MCF 10A (cell line): ENCODE measurements at places on chromosomes 1 and 21.

DNA sequence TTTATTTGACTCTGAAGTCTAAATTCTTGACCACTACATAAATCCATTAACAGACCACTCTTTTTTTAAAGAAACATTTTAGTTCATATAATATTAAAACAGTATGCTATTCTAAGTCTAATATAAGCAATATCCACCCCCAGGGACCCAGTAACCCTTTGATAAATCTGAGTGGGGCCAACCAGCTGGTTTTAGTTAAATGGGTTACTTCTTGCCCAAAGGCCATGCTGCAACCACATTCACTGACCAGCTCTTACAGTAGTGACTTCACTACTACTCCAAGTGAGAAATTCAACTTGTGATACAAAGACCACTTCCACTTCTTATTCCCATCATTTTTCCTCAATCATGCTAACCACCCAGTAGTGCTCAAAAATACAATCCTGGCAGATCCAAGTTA, 20.5 kb downstream of the FUBP1 start:
- DNase-seq = no peak

DNA sequence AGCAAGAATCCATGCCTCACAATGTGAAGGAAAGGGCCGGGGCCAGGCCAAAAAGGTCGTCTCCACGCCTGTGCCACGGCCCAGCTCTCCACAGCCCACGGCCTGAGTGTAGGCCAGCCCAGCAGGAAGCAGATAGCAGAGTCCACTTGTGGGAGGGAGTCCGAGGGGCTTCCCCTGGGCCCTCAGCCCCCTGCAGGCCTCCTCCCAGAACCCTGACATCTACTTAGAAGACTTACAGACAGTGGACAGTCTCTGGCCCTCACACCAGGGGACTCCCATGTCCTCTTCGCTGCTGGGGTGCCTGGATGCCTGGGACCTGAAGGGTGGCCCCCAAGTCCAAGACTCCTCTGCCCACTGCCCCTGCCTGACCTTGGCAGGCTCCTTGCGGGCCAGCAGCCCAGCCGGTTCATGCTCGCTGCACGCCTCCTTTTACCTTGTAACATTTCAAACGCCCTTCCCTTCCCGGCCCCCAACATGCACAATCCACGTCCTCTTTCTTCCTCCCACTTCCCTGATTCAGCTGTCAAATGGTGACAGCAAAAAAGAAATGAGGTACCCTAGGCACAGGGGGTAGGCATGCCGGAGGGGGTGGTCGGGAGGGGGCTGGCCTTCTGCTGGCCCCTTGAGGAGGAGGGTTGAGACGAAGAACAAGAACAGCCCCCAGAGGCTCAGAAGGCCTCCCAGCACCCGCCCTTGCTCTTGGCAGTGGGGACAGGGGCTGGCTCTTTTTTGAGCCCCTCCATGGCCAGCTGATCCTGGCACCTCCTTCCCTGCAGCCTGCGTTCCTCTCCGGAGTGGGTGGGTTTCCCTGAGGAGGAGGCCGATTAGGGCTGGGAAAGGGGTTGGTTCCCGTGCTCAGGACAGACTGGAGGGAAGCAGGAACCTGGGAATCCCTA, 997 bp upstream of the PTPN7 start:
- no peak for DNase-seq

- peak; percentile 40 for DNase-seq
These were observed 125.2 kb upstream of the DPYD start for GRCh38 chr1:98045767-98046641.

DNA sequence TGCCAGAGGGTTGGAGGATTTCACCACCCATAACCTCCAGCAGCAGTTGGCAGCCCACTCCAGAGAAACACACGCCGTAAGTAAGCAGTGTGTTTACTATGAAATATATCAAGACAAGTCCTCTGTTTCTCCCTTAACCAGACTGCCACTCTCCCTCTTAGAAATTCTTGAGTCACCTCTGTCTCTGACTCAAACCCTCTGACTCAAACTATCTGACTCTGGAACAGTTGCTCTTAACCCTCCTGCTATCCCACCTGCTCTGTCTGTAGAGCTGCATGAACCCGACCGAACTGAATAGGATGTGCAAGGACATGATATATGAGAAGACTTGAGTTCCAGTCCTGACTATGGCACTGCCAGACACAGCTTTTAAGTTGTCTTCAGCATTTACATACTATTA, 14.1 kb downstream of the INPP5B start:
- DNase-seq = peak; percentile 66

GRCh38 chr1:179816196-179816960, 61.2 kb downstream of the TOR1AIP2 start:
- no peak for DNase-seq

DNA sequence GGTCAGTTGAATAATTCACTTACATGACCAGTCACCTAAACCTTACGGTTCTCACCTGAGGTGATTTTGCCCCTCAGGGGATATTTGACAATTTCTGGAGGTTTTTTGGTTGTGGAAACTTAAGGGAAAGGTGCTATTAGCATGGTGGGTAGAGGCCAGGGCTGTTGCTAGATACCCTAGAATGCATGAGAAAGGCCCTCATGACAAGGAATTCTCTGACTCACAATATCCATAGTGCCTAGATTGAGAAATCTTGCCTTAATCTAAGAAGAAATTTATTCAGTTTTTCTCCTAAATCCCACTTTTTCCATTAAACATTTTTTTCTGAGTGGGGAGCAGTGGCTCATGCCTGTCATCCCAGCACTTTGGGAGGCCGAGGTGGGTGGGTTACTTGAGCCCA, 119.7 kb downstream of the TGFB2 start:
- DNase-seq = no peak

GRCh38 chr21:26280775-26281174, 110.2 kb upstream of the APP start:
- peak; percentile 11 for DNase-seq

GRCh38 chr1:220690140-220691052, at the start of gene C1orf115:
Gene C1orf115, plus strand, starts transcription at chr1:220690363. Its CDS starts 40 bp downstream, at chr1:220690403.
- peak; percentile 81 for DNase-seq

- peak; percentile 29 for DNase-seq
These were observed 381.1 kb upstream of the PKN2 start for GRCh38 chr1:88302843-88303486.

DNA sequence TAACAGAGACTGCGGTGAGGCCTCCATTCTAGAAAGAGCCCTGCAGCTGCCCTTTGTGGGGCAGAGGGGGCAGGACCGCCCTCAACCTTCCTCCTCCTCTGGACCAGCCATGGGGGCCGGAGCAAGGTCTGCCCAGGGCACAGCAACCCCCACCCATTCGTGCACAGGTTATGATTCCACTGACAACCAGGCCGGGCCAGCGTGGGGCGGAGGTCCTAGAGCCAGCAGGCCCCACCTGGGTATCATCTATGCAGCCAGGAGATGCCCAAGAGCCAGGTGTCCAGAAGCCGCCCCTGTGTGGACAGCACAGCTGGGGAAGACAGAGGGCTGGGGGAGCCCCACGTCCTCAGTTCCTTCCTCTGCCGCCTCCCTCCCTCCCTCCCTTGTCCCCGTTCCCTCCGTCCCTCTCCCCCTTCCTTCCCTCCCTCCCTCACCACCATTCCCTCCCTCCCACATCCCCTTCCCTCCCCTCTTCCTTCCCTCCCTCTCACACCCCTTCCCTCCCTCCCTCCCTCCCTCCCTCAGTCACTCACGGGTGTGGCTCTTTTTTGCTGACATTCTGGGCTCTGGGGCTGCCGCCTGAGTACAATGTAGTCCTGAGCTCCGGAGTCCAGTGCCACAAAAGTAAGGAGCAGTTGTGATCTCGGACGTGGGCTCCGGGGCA, 12.3 kb downstream of the RNF223 start:
- no peak for DNase-seq

DNA sequence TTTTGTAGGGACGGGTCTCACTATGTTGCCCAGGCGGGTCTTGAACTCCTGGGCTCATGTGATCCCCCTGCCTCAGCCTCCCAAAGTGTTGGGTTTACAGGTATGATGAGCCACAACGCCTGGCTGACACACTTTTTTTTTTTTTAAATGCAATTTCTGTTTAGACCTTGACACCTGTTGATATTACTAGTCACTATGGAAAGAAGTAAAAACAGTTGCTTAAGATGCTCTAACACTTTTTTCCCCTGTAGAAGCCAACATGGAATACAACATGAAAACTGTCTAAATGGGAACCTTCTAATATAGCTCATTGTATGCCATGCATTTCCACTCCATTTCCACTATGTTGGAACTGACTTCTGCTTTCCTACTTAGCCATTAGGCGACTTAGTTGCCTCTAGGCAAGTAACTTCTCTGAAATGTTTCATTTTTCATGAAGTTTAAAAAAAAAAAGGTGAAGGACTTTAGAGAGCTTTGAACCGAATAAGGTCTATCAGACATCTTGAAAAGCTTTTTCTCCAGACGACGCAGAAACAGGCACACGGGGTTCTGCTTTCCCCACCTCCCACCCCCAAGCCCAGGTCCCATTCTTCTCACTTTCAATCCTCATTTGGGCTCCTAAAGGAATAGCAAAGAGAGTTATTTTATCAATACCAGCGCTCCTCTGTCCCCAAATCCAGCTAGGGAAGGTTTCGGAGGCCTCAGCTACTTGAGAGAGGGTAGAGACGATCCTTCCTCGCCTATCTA, 648 bp upstream of the DR1 start:
- DNase-seq = peak; percentile 33

DNA sequence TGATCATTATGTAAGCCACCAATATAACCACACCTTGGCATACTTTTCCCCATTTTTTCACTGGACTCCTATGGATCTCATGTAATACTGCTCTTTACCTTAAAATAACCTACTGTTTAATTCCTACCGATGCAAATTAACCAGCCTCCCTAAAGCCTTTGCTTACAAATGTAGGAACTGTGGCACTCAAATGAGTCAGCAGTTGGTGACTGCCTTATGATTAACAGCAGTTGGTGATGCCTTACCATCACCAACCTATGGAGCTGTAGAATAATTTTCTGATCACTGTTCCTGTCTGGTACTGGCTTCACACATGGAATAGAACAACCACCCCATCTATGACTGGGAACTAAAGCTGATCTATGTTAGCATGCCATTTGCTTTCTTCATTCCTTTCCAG, 7.8 kb upstream of the NUDT17 start:
- DNase-seq = no peak

GRCh38 chr1:174968750-174969244, 30.9 kb upstream of the CACYBP start:
- peak; percentile 60 for DNase-seq
